Activated T-cell treated with anti-CD3 and anti-CD28 coated beads for 4 hours (primary cell): ENCODE measurements at places on chromosomes 1 and 21.

DNA sequence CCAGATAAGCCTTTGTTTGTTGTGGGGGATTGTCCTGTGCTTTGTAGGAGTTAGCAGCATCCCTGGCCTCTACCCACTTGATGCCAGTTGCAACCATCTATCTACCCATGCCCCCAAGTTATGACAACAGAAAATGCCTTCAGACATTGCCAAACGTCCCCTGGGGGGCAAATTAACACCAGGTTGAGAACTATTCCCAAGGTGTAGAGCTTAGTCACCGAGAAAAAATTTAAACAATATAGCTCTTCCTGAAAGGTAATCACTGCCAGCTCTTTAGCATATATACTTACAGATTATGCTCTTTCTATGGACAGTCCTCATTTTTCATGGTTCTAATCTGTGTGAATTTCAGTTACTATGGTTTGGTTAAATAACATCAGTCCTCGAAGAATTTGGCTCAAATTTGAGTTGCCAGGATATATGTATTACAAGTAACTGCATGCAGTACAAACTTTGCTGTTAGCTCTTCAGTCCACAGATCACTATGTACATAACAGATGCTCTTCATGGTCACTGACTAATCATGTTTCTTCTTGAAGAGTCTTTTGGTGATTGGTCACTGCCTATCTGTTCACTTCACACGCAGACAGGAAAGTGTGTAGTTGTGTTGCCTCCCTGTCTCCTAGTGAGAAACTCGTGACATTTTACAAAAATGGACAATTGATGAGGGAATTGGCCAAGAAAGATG is 25.2 kb downstream of the MAPKAPK2 start:
- DNase-seq, result no peak

DNA sequence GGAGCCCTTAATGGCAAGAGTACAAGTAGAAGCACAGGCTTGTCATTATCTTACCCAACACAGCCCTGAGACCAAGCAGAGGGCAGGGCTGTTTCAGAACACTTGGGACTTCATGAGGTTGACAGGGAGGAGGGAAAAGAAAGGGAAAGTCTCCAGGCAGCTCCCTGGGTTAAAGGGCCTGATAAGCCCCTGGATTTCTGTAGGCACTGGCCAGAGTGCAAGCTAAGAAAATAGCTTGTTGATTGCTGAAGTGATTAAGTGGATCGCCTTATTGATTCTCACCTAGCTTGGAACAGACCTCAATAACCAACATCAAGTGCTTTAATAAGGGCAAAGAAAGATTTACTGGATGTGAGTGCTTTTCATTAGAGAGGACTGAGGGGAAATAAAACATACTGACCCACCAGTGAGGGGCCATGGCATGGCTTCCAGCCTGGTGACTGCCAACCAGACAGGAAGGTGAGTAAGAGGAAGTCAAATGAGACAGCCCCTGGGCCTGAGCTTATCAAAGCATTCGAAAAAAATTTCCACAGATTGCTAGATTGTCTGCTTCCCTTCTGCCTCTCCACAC is 121.4 kb upstream of the NFIA start:
- no peak for DNase-seq

DNA sequence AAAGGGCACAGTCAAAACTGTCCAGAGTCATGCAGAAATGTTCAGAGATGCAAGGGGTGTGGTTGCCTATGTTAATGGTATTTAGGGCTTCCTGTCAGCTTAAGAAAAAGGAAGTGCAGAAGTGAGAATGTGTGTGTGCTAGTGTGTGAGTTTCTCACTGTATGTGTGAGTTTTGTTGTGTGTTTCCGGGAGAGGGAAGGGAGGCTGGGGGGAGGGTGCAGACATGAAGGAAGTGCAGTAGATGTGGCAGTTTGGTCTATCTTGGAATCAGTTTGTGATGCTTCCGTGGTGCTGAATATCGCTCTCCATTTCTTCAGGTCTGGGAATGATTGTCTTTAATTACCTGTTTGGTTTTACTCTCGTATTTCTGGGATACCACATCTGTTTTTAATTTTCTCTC is 16.5 kb upstream of the ATP6V1G3 start:
- DNase-seq, result peak; percentile 30

GRCh38 chr21:39938086-39938625 is 70.9 kb downstream of the PCP4 start:
- DNase-seq, result no peak

DNA sequence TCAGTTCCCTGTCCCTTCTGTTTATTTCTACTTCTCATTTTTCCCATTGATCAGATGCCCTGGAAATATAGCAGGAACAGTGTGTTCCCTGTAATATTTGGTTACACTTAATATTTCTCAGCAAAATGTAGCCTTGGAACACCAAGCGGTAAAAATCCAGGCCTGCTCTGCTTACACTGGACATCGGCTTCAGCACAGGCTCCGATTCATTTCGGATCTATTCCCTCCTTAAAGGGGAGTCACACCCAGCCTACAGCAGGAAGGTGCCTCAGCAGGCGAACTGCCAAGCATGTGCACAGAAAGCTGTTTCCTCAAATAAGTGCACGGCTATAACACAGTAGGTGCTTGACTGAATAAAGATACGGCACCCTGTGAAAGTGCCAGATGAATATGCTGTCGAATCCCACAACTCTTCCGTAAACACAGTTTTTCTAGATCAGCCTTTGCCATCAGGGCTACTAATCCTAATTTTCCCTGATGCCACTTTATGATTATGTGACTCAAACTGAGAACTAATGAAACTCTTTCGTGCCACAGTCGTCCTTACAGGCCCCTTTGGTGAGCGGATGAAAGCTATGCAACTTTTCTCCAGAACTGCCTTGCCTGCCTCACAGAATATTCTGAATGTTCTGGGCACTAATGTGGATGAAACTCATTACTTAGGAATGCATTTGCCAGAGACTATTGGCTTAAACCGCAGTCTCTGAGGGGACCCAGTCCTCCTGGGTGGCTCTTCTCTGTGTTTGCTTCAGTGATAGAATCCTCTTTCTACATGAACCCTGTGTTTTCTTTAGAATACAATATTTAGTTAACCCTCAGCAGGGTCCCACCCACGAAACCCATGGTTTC is 275.5 kb upstream of the RUNX1 start:
- no peak for DNase-seq

DNA sequence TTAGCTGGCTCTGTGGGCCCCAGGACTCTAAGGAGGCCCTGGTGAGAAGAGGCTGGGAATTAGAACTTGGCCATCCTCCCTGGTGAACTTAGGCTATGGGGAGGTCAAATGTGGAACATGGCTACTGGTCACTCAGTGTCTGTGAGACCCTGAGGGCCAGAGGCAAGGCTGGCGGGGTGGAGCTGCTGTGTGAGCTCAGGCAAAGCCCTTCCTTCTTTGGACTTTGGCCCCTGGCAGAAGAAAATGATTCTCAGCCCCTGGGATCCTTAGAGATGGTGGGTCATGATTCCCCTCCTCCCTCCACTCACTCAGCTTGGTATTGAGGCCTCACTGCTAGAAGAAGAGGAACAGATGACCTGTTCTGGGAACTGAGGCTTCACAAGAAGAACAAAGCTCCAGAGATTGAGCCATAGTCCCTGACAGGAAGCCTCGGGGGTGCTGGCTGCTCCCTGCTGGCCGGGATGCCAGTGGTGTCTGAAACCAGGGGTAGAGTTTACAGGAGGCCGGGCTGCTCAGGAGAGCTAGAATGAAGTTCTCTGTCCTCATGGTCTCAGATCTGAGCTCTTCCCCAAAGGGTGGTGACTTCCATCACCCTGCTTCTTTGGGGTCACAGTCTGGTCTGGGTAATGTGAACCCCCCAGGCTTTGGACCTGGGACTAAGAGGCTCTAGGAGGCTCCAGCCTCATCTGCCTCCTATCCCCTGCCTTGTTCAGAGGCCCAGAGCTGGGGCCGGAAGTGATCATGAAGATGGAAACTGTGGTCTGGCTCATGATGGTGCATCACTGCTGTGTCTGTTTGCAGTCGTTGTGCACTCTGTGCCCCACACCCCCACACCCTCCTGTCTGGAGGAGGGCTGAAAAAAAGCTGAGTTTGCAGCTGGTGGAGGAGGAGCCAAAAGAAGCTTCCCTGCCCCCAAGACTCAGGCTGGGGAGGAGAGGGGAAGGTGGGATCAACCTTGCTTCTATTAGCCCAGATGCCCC is 905 bp downstream of the BTBD19 start:
- DNase-seq, result peak; percentile 81

GRCh38 chr21:33668180-33668579 is 25.9 kb downstream of the ITSN1 start:
- DNase-seq, result no peak

- no peak for DNase-seq
Observed at GRCh38 chr1:56511364-56511763, 68.0 kb downstream of the PLPP3 start.

DNA sequence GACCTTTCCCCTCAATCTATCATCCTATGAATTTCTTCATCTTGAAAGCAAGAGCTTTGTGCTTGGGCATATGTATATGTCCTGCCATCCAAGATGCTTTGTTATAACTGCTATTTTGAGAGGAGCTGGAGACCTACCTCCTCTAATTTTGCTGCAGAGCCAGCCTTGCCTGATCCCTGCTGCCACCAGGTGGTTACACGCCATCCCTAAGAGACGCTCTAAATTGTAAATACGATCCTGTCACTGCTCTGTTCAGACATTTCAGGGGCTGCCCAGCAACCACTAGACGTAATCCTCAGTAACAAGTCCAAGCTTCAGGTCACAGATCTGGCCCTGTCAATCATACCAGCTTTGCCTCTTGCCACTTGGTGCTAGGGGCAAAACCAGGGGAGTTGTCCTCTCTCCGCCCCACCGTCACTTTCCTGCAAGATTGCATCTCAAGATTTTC is 32.9 kb downstream of the GPA33 start:
- DNase-seq, result no peak

- no peak for DNase-seq
Observed at GRCh38 chr21:21731626-21732025, 733.4 kb downstream of the NCAM2 start.

GRCh38 chr1:180954005-180954800 is 41.5 kb downstream of the KIAA1614 start:
- peak; percentile 57 for DNase-seq

DNA sequence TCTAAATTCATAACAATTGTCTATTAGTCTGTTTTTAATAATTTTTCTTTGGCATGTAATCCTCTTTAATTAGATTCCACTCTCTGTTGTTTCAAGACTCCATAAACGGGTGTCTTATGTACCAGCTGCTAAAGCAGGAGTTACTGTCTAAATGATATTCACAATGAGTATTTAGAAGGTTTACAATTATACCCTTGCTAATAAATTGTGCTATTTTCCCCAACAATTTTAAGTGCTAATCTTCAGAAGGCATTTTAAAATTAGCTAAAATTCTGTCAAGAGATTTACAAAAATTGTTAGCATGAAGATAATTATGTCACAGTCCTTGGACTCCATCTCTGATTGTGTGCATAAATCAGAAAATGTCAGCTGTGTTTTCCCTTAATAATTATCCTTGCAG is 83.7 kb downstream of the DPYD start:
- DNase-seq, result no peak

DNA sequence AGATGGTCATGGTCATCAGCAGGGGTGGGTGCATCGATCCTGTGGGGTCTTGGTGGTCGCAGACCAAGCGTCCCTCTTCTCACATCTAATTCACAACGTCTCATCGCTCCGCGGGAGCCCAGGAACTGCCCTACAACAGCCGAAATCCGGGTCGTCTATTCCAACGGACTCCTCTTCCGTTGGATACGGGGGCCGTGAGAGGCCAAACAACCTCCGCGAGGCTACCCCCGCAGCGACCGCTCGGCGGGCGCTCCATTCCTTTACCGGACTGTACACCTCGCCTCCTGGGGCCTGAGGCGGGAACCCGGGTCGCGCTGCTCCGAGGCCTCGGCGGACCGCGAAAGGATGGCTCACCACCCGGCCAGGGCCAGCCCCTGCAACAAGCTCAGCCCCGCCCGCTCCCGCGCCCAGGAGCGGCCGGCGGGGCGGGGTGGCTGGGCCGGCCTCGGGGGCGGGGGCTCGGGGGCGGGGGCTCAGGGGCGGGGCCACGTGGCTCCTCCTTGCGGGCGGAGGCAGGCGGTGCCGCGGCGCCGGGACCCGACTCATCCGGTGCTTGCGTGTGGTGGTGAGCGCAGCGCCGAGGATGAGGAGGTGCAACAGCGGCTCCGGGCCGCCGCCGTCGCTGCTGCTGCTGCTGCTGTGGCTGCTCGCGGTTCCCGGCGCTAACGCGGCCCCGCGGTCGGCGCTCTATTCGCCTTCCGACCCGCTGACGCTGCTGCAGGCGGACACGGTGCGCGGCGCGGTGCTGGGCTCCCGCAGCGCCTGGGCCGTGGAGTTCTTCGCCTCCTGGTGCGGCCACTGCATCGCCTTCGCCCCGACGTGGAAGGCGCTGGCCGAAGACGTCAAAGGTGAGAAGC is at the start of gene QSOX1:
Gene QSOX1 (plus strand): TSS at position 545 of the 857 bp plus-strand sequence. CDS start 39 bp downstream, at position 584.
- DNase-seq, result peak; percentile 78

DNA sequence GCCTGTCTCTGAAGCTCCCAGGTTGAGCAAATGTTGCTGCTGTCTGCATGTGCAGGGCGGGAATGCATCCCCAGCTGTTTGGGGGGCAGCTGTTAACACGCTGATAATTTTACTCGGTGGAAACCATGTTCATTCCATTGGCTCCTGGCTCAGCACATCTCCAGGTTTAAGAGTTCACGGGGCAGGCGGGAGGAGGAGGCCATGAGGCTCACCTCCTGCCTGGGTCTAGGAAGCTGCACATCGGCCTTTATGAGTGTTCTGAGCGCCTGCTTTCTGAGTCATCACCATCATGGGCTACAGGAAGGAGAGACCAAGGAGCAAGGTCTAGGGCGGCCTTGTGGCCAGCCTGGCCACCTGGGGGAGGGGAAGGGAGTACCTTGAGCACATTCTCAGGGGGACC is 29.7 kb downstream of the AJAP1 start:
- no peak for DNase-seq

GRCh38 chr1:223765719-223766340 is 53.5 kb downstream of the CAPN2 start:
- DNase-seq, result no peak

DNA sequence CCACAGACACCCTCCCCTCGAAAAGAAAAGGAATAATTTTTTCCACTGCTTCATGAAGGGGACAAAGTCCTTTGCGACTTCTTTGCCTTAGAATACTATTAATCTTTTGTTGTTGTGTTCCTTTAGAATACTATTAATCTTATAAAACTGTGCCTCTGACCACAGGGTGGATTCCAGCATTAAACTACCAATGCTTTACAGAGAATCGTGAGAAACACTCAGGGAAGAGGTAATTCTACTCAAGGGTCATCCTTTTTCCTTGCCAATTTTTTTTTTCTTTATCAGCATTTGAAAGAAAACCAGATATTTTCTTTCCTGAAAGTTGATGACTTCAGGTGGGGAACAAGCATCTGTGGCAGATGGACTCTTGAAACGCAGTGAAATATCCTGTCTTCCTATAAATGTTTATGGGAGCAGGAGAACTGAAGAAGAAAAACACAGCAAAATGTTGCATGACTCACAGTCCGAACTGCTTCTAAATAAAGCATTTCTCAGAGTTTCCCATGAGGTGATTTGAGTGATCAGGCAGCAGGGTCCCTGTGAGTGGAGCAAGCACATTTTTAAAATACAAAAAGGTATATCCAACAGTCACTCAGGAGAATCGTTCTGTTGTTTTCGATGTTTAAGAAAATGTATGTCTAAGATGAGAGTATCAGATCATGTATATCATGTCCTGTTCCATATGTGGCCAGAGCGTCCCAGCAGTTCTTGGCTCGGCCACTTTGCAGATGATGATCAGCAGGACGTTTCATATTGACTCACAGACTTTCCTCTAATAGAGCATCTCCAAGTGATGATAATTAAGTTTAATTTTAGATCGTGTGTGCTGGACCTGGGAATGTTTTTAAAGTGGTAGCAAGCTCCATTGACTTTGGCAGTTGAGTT is 154.2 kb upstream of the RUNX1 start:
- no peak for DNase-seq
